Activated T-cell treated with anti-CD3 and anti-CD28 coated beads, Interleukin-2, amount 50 U/mL, for 72 hours (primary cell): ENCODE measurements at places on chromosomes 7 and 10. TPM values are rescaled to one million over a fixed set of nuclear protein-coding genes. Genes with fewer than 3 reads are reported as not detected.

The PPP1R9A gene
- 0.02 TPM for total RNA-seq

GRCh38 chr10:28559618-28560017, 26.7 kb downstream of the WAC start:
- DNase-seq: no peak

DNA sequence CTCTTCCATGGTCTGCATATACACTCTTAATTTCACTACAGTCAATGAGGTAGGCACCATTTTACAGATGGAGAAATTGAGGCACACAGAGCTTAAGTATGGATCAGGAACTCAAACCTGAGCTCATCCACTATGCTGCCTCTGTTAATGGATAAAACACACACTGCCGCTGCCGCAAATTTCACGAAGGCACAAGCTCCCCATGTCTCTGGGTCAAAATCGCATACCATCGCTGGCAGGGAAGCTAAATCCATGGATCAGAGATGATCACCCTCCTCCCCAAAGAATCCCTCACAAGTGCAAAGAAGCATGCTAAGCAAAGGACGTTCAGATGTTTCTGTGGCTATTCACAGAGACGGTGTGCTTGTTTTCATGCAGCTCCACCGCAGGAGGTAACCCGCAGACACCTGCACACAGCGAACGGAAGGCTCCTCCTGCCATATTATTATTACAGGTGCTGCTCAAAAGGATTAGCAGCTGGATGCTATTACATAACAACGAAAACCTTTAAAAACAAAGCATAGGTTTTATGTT, 109.3 kb downstream of the UBE2H start:
- no peak for DNase-seq

DNA sequence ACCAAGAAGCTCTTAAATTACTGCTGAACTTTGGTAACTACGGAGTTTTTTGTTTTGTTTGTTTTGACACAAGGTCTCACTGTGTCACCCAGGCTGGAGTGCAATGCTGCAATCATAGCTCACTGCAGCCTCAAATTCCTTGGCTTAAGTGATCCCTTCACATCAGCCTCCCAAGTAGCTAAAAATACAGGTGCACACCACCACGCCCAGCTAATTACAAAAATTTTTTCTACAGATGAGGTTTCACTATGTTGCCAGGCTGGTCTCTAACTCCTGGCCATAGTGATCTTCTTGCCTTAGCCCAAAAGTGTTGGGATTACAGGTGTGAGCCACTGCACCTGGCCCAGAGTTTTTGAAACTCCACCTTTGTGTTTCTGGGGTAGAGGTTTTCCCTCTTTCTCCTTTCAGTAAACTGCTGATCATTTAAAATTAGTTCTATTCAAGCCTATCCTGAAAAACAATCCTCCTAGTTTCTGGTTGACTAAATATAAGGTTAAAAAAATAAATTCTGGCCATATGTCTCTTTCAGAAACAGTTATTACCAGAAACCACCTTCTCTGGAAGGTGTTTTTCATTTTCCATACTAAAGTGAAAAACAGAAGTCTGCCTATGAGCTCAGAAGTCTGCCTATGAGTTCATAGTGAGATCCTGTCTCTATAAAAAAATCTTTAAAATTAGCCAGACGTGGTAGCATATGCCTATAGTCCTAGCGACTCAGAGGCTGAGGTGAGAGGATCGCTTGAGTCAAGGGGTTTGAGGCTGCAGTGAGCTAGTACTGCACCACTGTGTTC, 63.9 kb downstream of the VOPP1 start:
- DNase-seq: peak; percentile 32

DNA sequence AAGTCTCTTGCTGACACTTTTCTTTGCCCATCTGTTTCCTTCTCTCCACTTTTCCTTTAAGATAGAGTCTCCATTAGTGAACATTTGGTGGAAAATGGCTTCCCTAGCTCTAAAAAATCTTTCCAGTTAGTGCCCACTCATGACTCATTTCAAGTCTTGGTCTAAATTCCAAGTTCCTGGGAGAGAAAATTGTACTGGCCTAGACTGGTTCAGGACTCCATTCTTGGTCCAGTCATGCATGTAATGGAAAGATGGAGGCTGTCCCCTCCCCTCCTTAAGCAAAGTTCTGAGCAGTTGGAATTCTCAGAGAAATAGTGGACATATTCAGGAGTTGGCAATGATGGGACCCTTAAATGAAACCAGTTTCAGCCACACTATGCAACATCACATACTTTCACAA, 3.8 kb upstream of the ALDH18A1 start:
- DNase-seq: no peak

DNA sequence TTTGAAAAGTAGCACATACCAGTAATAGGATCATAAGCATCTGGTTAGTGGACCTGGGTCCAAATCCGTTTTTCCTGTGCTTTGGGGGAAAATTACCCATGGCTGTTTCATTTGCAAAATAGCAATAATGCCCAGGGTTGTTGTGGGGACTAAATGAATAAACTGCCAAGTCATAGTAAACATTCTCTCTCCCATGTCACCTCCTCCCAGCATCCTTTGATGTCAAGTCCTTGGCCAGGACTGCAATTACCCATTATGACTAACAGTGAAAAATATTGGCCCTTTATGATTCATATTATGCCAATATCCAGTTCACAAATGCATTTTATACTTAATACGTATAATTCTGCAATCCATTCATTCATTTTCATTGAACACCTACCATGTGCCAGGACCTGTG, 23.0 kb downstream of the TOMM7 start:
- DNase-seq: no peak

DNA sequence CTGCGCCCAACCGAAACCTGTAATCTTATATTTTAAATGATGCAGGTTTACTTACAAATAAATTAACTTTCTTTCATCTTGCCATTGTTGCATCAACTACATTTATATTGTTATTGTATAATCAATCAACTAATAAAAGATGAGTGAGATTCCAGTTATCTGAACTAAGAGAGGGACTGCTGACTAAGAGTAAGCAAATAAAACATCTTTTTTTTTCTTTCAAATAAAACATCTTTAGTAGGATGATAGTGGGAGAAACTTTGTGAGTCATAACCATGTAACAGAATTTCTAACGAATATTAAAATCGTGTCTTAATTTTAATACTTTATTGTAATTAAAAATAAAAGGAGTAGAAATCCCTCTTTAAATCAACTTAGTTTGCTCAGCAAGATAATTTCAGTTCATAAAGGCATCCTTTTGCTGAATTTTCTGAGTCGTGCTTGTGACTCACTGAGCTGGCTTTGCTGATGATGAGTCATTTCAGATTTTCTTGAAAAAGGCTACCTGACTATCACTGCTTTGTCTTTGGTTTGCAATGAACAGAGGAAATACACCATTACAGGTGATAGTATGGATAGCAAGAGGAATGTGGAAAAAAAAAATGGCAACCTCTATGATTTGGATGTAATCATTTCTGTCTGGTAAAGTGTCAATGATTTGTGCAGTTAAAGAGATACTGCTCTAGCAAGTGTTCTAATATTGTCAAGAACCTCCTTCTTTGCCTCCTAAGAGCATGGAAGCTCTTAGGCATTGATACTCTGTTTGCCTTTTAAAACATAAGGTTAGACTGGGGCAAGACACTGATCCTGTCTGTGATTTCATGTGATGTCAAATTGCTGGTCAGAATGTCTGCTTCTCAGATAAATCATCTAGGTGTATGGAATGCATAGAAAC, 119.5 kb downstream of the GPR158 start:
- no peak for DNase-seq

DNA sequence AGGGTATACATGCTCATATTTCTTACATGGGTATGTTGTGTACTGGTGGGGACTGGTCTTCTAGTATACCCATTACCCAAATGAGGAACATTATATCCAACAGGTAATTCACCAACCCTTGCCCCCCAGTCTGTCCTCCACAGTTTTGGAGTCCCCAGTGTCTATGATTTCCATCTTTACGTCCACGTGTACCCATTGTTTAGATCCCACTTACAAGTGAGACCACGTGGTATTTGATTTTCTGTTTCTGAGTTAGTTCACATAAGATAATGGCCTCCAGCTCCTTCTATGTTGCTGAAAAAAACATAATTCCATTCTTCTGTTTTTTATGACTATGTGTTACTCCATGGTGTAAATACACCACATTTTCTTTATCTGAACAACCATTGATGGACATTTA, 49.3 kb upstream of the CYP2C9 start:
- no peak for DNase-seq

- no peak for DNase-seq
Measured at GRCh38 chr7:142176901-142177300, 65.4 kb downstream of the MGAM2 start.

GRCh38 chr10:91613411-91614187, 19.3 kb downstream of the PPP1R3C start:
- DNase-seq: no peak

GRCh38 chr7:90298145-90299038, 22.7 kb downstream of the FAM237B start:
- no peak for DNase-seq

GRCh38 chr7:1700536-1701333, 30.7 kb downstream of the ELFN1 start:
- DNase-seq: no peak

DNA sequence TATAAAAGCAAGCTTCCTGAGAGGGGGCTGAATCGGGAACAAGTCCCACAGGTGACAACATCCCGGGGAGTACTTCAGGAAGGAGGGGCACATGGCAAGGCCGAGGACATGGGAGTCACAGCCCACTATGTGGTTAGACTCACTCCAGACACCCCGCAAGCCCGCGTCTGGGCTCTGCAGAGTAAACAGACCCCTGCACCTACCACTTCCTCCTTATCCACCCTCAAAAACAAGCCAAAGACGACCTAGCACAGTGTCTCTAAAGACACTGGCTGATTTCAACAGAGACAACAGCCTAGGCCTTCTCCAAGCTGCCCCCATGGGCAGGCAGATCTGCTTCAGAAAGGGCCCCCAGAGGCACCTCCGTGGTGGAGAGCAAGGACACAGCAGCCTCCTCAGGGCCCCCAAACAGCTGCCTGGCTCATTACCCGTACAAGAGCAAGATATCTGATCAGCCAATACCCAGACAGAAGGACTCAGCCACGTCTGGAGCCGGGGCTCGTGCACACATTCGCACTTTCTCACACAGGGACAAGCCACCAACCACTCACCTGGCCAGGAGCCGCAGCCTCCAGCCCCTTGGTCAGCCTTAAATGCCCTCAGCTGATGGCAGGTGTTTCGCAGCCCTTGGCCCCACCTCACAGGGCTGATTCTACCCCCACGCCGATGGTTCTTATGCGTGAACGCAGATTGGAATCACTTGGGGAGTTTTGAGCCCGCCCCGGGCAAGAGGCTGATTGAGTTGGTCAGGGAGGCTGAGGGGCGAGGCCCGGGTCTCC, 10.7 kb upstream of the KPNA7 start:
- DNase-seq: no peak
